ENCODE measurements at places on chromosomes 5 and 9.
A peak's percentile ranks its signal among the peaks of the same experiment; 100 is the strongest.

GRCh38 chr9:107487521-107488374 lies 1.8 kb downstream of the KLF4 start:
- DNase-seq, result peak; percentile 77

GRCh38 chr9:137812356-137813023 lies 65.1 kb upstream of the CACNA1B start:
- no peak for DNase-seq

- no peak for DNase-seq
These were observed 71.8 kb downstream of the CAST start for GRCh38 chr5:96733771-96734500.

DNA sequence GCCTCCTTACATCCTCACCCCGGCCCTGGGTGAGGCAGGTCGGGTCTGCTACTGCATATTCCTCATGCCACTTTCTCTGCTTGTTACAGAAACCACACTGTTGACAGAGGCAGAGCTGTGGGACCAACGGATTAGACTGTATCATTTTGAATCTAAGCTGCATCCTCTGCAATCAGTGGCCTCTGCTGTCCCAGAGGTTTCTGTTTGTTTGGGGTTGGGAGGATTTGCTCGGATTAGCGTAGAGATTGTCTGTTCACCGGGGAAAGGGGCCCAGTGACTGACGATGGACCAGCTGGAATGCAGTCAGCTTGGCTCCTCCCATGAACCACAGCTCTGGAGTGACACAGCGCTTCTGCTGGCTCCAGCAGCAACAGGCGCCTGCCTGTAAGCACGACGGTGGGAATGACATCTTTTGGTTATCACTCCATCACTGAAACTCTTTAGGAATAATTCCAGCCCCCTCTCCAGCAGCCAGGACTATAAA lies 37.3 kb upstream of the ADRA1B start:
- peak; percentile 56 for DNase-seq

GRCh38 chr5:40955313-40955712 lies 46.0 kb downstream of the C7 start:
- no peak for DNase-seq

- DNase-seq, result no peak
These were observed 6.7 kb upstream of the ALDOB start for GRCh38 chr9:101442318-101442717.

DNA sequence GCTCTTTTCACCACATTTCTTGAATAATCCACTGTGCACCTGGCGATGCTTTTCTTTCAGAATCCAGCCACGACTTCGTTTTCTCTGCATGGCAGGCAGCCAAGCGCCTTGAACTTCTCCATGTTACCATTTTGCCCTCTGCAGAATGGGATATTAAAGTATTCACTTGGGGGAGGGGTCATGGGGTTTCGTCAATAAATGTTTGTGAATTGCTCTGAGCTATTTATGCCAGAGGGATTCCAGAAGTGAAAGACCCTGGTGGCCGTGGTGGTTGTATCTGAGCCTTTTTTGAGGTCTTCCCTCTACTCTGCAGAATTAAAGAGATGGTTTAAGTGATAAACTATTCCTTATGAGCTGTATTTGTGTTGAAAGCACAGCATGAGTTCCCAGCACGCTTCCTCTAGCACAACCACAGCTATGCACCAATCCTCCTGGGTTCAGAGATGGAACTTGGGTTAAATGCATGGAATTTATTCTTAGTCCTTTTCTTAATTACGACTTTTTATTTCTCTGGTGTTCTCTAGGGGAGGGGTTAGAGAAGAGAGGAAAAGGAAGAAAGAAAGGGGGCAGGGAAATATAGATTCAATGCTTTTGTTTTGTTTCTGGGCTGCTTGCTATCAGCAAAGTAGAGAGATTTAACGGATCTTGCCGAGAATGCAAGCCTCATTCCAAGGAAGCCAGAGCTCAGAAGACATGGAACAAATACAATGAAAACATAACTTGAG lies 478.2 kb upstream of the TNC start:
- no peak for DNase-seq

DNA sequence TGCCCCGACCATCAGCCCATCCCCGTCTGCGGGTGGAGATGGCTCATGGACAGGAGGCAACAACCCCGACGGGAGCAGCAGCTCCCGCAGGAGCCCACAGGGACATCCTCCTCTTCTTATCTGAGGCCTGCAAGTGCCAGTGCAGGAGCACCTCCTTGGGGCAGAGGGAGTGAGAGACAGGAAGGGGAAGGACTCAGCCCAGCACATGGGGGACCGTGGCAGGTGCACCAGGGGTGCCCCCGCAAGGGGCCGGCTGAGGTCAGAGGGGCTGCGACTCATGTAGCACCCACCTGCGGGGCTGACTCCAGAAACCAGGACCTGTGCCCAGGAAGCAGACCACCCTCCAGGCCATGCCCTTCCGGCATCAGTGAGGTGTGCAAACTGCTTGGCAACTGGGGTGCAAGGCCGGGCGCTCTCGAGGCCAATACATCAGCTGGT lies 259.8 kb upstream of the ADAMTS16 start:
- no peak for DNase-seq

GRCh38 chr9:89625721-89626687 lies 21.2 kb downstream of the GADD45G start:
- DNase-seq, result no peak

Data from nephron progenitor cell (in vitro differentiated cells).